ENCODE measurements at places on chromosomes 5 and 9.

DNA sequence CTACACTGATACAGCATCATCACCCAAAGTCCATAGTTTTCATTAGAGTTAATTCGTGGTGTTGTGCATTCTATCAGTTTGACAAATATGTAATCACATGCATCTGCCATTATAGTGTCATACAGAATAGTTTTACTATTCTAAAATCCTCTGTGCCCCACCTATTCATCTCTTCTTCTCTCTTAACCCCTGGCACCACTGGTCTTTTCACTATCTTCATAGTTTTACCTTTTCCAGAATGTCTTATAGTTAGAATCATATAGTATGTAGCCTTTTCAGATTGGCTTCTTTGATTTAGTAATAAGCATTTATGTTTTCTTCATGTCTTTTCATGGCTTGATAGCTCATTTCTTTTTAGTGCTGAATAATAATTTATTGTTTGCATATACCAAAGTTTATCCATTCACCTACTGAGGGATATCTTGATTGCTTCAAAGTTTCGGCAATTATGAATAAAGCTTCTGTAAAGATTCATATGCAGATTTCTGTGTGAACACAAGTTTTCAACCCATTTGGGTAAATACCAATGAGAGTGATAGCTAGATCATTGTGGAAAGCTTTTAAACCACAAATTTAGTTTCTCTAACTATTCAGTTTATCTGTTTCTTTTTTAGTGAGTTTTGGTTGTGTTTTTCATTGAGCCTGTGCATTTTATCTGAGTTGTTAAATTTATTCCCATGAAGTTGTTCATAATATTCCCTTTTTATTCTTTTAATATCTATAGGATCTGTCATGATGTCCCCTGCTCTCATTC, 84.9 kb downstream of the RALGPS1 start:
- no peak for DNase-seq

- no peak for DNase-seq
These were observed 226.8 kb downstream of the TMEM167A start for GRCh38 chr5:82850393-82850792.

DNA sequence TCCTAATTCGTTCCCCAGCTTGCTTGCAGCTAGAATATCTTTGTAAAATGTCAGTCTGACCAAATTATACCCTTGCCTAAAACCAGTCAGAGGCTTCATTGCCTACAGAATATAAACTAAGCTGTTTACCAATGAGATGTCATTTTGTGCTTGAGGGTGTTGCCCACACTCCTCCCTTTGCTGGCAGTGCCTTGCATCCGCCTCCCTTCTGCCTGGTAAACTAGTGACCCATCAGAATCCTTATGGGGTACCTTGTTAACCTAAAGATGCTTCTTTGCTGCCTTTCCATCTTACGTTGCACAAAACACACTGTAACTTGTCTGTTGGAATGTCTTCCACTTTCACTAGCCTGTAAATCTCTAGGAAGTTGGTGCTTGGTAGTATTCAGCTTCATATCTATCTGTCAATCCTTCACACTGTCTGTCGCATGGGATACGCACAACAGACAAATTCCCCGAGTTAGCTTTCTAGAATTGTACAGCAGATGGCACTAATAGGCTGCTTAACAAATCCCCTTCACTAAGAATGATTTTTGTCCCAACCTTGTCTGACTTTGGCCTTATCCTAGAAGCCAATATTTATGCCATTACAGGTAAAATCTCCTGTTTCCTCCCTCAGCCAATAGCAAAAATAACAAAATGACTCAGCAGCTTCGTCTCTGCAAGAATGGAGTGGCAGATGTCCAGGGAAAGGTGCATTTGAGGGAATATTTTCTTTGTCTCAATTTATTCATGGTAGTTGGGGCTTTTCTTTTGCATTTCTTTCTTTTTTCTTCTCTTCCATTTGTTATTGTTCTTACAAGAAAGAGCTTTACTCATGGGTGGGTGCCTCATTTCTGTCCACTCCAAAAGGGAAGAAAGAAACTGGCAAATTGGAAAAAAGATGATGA, 3.0 kb downstream of the NUDT2 start:
- DNase-seq = no peak

- DNase-seq = no peak
These were observed 51.5 kb downstream of the PCSK1 start for GRCh38 chr5:96381526-96381925.

GRCh38 chr5:56449071-56449640, 216.0 kb upstream of the ANKRD55 start:
- DNase-seq = no peak

- no peak for DNase-seq
These were observed 161.7 kb downstream of the MAST4 start for GRCh38 chr5:66757834-66758371.

DNA sequence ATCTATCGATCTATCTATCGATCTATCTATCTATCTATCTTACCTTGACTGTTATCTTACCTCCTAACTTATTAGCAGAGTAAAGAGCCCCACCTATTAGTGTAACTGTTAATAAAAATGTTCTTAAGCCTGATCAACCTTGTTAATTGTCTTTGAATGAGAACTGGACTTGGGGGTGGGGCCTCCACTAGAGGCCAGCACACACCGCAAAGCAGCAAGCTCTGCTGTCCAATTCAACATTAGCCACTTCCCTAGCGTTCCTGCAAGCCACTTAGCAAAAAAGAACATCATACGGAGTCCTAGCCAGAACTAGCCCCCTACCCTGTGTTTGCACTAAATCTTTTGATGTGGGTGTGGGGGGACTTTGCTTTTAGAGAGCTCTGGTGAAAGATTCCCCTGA, 515.8 kb downstream of the KDM4C start:
- no peak for DNase-seq

DNA sequence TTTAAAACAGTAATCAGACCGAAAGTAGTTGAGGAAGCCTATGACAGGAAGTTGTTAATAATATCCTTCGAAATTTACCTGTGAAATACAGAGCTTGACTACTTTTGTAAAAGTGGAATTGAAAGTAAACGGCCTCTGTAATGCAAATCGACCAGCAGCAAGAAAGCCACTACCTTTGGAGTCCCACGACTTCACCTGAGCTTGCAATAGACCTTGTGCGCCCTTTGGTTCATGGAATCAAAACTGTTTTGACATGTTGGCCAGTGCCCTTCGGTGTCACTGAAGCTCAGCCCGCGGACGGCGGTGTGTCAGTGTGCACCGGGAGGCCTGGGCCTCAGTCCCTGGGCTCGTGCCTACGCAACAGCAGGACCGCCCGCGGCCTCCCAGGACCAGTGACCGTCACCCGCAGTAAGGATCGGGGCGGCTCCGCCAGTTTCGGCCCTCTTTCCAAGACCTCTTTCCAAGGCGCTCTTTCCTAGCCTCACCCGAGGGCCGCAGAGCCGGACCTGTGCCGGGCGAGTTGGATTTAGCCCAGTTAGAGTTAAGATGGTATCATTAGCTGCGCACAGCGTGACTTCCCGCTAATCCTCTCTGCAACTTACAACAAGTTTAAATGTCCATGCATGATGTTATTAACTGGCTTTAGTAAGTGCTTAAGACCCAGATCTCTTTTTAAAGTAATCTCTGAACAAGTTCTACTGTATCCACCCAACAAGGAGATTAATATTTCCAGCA, 223.3 kb downstream of the MEF2C start:
- no peak for DNase-seq

- DNase-seq = no peak
These were observed 262.1 kb downstream of the RFX3 start for GRCh38 chr9:3263698-3264097.

DNA sequence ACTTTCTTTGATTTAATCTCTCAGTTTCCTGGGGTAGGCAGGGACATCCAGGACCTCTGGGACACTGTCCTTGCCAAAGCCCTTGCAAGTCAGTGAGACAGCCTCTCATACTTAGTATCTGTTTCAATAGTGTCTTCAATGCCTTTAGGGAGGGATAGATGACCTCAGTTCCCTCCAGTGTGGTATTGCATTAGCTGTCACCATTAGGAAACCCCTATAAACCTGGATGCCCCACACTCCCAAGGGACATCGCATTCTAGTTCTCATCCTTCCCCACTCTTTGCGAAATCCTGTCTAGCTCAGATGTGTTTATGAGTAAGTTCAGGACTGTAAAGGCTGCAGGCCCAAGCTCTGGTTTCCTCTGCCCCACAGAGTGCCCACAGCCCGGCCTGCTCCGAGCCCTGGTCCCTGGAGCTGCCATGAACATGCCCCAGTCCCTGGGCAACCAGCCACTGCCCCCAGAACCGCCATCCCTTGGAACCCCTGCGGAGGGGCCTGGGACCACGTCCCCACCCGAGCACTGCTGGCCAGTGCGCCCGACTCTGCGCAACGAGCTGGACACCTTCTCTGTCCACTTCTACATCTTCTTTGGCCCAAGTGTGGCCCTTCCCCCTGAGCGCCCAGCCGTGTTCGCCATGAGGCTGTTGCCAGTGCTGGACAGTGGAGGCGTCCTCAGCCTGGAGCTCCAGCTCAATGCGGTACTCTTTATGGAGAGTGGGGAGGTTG, 13.2 kb downstream of the TMEM8B start:
- no peak for DNase-seq

GRCh38 chr9:73523391-73523790, 371.7 kb downstream of the ANXA1 start:
- DNase-seq = no peak

- DNase-seq = no peak
These were observed 186.3 kb downstream of the ZNF462 start for GRCh38 chr9:107049046-107049802.

- DNase-seq = no peak
These were observed 27.6 kb upstream of the NFIB start for GRCh38 chr9:14341437-14342122.

GRCh38 chr5:88875341-88876234, 7.4 kb downstream of the MEF2C start:
- DNase-seq = no peak

- DNase-seq = no peak
These were observed 23.4 kb downstream of the C9orf50 start for GRCh38 chr9:129597355-129598088.

GRCh38 chr5:164181604-164182003, 676.2 kb downstream of the MAT2B start:
- DNase-seq = no peak

- no peak for DNase-seq
These were observed 49.4 kb upstream of the KCNMB1 start for GRCh38 chr5:170438581-170438980.

- DNase-seq = no peak
These were observed 59.0 kb downstream of the PTTG1 start for GRCh38 chr5:160480652-160481051.

DNA sequence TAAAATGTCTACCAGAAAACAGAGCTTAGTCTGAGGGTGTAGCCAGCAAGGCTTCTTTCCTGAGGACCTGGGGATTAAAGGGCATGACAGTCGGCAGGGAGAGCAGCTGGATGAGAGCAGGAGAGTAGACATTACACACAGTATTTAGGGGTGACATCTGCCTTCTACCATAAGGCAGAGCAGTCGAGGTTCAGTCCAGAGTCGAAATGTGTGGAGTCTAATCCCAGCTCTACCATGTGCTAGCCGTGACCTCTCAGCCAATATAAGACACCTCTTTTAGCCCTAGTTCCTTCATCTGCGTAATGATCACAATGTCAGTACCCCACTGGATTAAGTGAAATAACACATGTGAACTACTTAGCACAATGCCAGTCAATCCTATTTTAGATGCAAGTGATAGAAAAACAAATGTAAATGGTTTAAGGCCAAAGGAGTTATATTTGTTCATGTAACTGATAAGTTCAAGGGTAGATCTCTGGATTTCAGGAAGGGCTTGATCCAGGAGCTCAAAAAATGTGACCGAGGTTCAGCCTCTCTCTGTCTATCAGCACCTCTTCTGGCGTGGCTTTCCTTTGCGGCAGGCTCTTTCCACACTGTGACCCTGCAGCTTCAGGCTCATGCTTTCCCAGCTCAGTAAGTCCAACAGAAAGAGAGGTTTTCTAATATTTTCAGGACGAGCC, 16.2 kb upstream of the CPLX2 start:
- no peak for DNase-seq

DNA sequence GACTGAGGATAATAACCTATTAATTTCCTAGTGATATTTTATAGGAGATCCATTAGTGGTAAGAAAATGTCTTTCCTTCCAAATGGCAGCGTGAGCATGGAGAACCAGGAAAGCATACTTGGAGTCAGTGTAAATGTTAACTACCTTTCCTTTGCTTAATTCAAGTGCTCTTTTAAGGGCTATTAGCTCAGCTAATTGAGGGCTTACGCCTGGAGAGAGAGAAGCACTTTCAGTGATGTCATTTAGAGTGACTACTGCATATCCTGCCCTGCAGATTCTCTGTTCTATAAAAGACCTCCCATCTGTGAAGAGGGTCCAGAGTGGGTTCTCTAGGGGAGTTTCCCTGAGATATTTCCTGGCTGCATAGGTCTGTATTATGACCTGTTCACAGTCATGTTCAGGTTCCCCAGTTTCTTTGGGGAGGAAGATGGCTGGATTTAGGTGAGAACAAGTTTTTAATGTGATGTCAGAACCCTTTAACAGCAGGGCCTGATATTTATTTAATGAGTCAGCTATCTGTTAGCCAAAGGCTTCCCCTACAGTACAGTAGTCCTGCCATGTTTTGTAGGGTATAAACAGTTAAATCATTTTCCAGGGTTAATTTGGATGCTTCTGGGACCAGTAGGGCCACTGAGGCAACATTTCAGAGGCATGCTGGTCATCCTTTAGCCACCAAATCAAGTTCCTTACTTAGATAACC, 89.6 kb downstream of the TRIM36 start:
- no peak for DNase-seq

- DNase-seq = no peak
These were observed 20.7 kb upstream of the ZNF782 start for GRCh38 chr9:96874947-96875460.

GRCh38 chr5:136053336-136054141, 24.8 kb downstream of the TGFBI start:
- peak; percentile 91 for DNase-seq

GRCh38 chr5:170488570-170488969, 15.2 kb upstream of the KCNIP1 start:
- no peak for DNase-seq

- DNase-seq = no peak
These were observed 66.3 kb downstream of the C9orf50 start for GRCh38 chr9:129554649-129555048.

- DNase-seq = no peak
These were observed 254.6 kb downstream of the AOPEP start for GRCh38 chr9:94980947-94981722.

DNA sequence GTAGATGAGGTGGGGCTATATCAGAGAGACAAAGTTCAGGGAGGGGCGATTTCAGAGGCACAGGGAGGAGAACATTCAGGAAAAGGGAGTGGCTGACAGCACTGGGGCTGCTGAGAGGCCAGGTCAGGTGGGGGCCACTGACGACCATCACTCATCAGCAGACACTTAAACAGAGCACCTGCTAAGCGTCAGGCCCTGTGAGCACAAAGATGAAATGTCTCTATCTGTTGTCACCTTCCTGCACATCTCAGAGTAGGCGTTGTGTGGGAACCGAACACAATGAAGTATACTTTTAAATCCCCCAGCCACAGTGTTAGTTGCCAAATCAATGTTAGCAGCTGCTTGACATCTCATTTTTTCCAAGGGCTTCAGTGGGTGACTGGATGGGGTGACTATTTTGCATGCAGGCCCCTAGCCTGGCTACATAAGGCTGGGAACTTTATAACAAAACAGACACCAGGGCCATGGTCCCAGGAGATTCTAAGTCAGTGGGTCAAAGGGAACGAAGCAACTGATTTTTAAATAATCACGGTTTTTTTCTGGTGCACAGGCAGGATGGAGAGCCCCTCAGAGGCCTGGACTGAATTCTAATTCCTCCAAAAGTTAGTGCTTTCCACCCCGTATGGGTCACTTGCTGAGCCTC, 31.1 kb upstream of the ANKRD18A start:
- no peak for DNase-seq
